ENCODE measurements at places on chromosomes 4 and X.

DNA sequence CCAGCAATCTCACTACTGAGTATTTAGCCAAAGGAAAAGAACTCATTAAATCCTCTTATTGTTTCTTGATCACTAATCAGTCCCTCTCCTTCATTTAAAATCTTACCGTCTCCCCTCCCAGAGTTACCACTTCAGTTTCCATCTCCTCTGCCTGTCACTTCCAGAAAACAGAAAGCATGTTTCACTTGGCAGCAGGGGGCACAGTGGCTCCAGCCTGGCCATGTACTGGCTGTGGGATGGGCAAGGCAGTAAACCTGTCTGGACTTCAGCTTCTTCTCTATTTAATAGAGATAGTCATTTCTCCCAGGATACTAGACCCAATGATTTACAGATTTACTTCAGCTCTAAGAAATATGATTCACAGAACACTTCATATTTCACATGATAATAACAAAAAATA, 63.2 kb downstream of the CD40LG start:
- DNase-seq: no peak

GRCh38 chr4:158930639-158930972, 161.8 kb downstream of the FNIP2 start:
- no peak for DNase-seq

- DNase-seq: no peak
Measured at GRCh38 chr4:128565054-128565453, 244.4 kb upstream of the JADE1 start.

DNA sequence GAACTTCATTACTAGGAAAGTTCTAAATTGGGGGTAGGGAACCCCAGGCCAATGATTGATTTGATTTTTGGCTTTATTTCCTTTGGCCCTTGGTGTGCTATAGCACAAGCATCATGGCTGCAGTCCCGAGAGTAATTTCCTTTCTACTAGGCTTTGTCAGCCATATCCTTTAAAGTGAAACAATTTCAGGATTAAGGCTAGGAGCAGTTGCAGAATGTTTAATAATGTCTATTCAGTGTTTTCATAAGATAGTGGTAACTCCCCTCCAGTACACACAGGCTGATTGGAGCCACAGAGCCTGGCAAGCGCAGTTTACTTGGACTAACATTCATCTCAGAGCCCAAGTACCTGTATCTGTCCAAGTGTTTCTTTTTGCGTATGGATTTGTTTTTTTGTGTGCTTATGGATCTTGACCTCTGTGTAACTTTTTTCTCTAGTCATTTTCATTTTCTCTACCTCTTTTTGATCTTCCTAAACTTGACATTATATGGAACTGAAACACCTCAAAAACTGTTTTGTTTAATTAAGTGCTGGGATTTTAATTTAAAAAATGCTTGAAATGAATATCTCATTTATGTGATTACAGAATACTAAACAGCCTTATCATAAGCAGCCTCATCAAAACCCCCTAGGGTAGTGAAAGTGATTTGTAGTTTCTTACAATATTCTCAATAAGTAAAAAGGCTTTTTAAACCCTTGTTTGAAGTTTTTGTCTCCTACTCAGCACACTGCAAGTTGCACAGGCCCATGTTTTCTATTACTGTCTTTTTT, 7.5 kb downstream of the STIM2 start:
- DNase-seq: no peak

DNA sequence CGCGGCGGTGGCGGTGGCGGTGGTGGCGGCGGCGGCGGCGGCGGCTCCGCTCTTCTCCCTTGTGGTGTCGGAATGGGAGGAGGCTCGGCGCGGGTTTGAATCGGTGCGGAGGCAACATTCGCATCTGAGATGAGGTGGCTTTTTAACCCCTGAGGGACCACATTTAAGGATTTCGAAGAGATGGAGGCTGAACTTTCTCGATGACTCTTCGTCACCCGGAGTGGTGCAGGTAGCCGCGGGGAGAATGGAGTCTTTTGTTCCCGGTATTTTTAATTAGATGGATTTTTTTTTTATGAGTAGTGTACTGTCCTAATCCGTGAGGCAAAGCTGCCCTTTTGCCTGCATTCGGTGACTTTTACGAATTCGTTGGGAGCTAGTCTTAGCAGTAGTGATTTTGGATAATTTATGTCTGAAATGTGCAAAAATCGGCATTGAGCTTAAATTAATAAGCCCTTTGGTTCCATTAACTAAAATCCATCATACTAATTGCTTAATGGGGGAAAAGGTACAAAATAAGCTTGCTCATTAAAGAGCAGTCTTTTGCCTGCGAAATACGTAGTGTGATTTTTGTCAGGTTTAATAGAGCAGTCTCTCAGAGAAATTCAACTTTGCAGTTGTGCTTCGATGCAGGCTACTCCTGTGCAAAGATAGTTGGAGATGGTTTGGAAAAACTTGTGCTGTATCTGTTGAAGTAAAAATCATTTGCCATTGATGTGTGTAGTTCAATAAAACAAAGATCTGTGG, 206.2 kb downstream of the TENM3 start:
- no peak for DNase-seq

DNA sequence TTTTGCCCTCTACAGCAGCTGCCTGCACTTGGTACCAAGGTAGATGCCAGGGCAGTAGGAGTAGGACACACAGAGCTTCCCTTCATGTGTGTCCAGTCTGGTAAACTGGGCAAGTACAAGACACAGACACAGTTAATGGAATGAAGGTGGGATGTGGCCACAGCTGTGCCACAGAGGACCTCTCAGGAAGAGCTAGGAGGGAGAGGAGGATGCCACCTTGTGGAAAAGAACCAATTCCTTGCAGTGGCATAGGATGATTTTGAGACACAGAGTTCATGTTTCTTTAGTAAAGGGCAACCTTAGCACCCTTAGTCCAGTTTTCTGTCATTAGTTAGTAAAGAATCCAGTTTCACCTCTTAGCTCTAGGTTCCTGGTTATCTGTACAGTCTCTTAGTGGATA, 36.3 kb upstream of the TBC1D14 start:
- DNase-seq: no peak

GRCh38 chrX:83658731-83659130, 150.6 kb downstream of the POU3F4 start:
- DNase-seq: no peak

DNA sequence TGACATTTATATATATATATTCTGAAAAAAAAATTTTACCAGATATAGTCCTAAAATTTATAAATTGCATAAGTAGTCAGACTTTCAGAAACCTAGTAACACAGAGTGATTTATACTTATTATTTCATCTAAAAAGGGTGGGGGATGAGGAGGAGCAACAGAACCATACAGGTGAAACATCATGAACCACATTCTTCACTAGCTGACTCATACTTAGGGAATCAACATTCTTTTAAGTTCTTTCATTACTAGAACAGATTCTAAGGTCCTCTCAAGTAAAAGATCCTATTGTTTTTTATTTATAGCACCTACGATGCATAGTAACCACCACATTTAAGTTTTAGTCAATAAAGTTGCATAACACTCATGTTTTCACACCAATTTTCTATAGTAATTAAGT, 166.1 kb downstream of the LRBA start:
- no peak for DNase-seq

DNA sequence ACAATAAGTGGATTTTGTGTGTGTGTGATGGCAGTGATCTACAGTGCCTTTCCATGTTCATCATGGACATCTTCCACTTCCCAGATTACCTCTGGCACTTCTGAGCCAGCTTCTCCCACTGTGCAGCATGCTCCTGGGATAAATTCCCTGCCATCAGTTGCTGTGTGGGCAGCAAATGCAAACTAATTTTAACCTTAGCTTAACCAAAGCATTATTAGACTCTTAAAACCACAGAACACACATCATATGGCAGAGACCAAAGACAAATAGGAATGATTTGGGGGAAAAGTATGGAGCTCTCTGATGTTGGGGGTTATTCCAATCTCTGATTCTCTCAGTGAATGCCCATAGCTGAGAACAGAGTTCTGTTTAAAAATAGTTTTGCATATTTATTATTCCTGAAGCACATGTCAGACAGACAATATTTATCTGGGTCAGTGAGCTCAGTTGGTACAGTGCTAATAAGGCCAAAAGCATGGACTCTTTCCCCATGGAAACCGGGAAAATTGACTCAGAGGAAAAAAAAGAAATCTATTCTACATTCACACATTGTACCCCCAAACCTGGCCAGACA, 567.4 kb downstream of the IQCM start:
- no peak for DNase-seq

GRCh38 chr4:70637239-70637913, 8.8 kb downstream of the ENAM start:
- no peak for DNase-seq

- no peak for DNase-seq
Measured at GRCh38 chr4:42416017-42416416, 18.7 kb downstream of the SHISA3 start.

- no peak for DNase-seq
Measured at GRCh38 chrX:9903146-9903545, 64.0 kb upstream of the CLDN34 start.

DNA sequence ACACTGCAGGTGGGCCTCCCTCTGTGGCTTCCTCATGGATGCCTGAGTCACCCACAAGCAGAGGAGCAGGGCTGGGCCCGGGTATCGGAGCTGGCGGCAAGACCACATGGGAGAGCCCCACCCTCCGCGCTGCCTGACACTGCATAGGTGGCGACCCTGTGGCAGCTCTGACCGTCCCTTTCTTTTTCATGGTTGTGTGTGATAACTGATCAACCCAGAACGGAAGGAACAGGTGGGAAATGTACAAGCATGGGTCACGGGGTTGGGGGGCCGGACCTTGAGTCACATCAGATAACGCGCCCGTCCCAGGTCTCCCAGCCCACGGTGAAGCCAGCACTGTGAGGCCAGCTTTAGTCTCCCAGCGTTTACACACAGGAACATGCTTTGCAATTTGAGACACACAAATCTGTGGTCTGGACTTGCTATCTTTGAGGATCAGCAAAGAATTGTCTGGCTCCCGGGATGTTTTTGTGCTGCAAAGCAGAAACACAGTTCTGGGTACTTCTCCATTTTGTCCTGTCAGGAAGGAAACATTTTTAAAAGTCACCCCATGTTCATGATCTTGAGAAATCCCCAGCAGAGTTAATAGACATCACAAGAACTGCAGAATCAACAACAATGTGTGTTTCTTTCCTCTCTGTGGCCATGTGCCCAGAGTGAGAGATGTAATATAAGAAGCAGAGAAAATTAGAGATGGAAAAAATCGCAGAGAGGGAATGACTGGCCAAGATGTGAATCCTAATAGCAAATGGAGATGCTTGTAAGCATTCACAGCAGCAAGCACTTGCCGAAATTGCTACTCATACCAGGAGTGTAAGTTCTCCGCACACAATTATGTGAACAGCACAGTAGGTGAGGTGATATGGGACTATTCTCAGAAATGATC, 70.1 kb upstream of the CBR4 start:
- no peak for DNase-seq

DNA sequence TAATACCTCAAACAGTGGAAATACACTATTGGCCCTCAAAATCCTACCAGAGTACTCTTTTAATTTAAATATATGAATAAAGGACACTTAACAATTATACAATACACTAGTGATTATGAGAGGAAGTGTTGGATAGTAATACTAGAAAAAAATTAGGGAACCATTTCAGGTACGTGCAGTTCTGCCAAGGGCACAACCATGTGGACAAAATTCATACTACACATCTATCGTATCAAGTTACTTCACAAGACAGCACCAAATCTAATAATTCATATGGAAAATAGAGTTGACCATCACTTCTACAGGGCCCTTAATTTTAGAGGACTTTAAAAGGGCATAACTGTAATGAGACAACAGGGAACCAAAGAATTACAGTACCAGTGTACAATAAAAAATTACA, 69.2 kb upstream of the ZCCHC13 start:
- no peak for DNase-seq

GRCh38 chr4:95985051-95985450, 145.2 kb downstream of the PDHA2 start:
- DNase-seq: no peak

DNA sequence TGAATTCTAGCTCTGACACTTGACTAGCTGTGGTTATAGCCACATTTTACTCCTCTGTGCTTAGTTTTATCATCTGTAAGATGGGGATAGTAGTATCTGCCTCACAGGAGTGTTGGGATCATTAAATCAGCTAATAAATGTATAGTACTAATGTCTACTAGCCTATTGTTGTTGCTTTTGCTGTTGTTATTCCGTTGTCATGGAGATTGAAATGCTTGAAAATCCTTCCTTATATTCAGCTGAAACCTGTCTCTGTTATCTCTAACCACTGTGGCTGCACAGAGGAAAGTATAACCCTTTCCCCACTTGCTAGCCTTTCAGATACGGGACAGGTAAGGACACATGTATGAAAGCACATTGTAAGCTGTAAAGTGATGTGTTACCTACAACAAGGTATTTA, 33.9 kb downstream of the CLCN5 start:
- no peak for DNase-seq

DNA sequence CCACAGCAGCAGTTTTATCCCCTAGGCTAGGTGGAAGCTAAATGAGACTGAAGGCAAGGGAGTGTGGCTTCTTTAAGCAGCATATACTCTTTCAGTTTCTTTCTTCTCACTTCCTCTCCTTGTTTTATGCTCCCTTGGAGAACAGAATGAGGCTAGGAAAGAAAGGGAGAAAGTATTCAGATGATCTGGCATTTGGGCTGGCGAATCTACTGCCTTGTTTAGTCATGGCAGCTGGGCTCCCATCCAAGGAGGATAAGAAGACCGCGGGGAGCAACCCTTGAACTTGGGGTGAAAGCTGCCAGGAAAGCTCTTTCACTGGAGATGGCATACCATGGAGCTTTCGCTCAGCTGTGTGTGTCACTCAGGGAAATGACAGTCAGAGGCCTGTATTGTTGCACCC, 72.1 kb downstream of the ARHGEF38 start:
- DNase-seq: no peak

GRCh38 chrX:139831675-139832456, 101.0 kb downstream of the ATP11C start:
- DNase-seq: no peak

Data from mesenteric fat pad (tissue), 1 donor.